Motor neuron (in vitro differentiated cells): ENCODE measurements at places on chromosomes 12 and 14. TPM values are rescaled to one million over a fixed set of nuclear protein-coding genes. Genes with fewer than 3 reads are reported as not detected.

CACNA1C gene
- total RNA-seq = 5.7 and 5.9 TPM in 2 replicates

ACOT6 gene
- total RNA-seq = 0.47 TPM in 1 of 2 replicates, not detected in the other

PMEL gene
- 3.9 and 4.3 TPM in 2 replicates for total RNA-seq

SIX1 gene
- total RNA-seq = 0.09 and 0.10 TPM in 2 replicates

SLC7A7 gene
- 0.54 and 0.94 TPM in 2 replicates for total RNA-seq

PXN gene
- total RNA-seq = 10.6 and 12.4 TPM in 2 replicates

APOF gene
- 0.17 and 0.27 TPM in 2 replicates for total RNA-seq

DYRK2 gene
- 27.9 and 28.4 TPM in 2 replicates for total RNA-seq

TRHDE gene
- total RNA-seq = 2.2 TPM in 2 replicates

AHNAK2 gene
- total RNA-seq = 11.1 and 12.8 TPM in 2 replicates

GALNT6 gene
- 0.21 TPM in 1 of 2 replicates, not detected in the other for total RNA-seq

TAS2R9 gene
- total RNA-seq = 0.57 and 1.3 TPM in 2 replicates

KRT78 gene
- 3.7 TPM in 1 of 2 replicates, not detected in the other for total RNA-seq

PROX2 gene
- total RNA-seq = 1.1 and 1.6 TPM in 2 replicates
